ENCODE measurements at places on chromosomes 7 and 10.

- peak; percentile 62 for DNase-seq
Measured at GRCh38 chr7:12637819-12638592, 49.4 kb upstream of the ARL4A start.

DNA sequence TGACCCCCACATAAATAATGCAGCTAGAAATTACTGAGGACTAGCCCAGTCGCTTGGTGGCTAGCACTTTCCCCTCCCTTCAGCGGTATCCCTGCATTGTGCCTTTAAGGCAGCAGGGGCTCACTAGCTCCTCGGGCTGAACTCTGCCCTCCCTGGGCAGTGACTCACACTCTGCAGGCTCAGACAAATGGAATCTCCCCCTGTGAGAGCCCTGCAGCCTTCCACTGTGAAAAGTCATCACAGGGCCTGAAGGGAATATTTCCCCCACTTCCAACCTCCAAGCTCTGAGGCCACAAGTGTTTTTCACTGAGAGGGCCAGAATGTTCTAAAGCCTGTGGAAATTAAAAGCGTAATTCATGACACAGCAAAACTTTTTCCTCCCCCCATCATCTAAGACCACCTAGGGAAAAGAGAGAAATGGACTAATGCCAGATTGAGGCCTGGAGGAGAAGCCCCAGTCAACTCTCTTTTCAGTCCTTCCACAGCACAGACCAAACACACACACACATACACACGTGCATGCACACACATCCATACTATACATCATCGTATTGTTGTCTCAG is 93.6 kb upstream of the COL1A2 start:
- DNase-seq = no peak

DNA sequence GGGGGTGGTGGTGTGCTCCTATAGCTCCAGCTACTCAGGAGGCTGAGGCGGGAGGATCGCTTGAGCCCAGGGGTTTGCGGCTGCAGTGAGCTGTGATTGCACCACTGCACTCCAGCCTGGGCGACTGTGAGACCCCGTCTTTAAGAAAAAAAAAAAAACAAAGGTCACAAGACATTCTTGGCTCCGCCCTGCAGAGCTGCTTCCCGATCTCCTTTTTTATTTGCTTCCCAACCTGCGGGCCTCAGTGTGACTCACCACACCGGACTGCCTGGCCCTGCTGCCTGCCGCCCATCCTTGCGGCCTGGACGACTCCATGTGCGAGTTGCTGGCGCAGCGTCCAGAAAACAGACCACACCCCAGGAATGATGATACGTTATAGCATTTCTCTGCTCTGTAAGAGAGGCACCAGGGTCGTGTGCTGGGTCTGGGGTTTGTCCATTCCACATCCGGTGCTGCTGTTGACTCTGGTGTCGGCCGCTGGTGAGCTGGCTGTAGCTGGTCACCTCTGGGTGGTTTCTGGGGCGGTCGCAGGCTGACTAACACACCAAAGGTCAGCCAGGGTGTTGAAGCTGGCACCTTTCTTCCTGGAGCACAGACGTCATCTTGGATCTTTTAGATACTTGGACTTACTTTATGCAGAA is 123.6 kb downstream of the TCF7L2 start:
- DNase-seq = no peak

GRCh38 chr10:16673443-16673842 is 143.8 kb downstream of the RSU1 start:
- no peak for DNase-seq

DNA sequence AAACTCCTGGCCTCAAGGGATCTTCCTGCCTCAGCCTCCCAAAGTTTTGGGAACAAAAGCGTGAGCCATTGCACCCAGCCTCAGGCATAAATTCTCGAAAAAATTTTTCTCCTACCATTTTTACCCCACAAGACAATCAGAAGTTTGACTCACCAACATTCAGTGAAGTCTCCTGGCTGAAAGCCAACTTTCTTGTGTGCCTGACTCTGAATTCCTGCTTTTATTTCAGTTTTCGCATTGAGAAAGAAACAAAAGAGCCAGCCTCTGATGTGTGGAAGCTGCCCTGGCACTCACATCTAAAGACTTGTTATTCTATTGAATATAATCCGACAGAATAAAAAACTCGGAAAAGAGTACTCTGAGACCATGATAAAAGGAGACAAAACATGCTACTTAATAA is 402.9 kb downstream of the MAGI2 start:
- no peak for DNase-seq

DNA sequence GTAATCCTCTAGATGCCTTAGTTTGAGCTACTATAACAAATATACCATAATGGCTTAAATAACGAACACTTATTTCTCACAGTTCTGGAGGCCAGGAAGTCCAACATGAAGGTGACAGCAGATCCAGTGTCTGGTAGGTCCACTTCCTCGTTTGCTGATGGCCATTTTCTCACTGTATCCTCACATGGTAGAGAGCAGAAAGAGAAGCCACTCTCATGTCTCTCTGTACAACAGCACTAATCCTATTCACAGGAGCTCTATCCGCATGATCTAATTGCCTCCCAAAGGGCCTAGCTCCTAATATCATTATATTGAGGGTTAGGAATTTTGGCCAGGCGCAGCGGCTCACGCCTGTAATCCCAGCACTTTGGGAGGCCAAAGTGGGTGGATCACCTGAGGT is 10.2 kb downstream of the HIBADH start:
- no peak for DNase-seq

- no peak for DNase-seq
Measured at GRCh38 chr7:80499350-80499953, 12.4 kb downstream of the GNAT3 start.

- DNase-seq = no peak
Measured at GRCh38 chr10:80470266-80470665, 16.2 kb downstream of the TSPAN14 start.

DNA sequence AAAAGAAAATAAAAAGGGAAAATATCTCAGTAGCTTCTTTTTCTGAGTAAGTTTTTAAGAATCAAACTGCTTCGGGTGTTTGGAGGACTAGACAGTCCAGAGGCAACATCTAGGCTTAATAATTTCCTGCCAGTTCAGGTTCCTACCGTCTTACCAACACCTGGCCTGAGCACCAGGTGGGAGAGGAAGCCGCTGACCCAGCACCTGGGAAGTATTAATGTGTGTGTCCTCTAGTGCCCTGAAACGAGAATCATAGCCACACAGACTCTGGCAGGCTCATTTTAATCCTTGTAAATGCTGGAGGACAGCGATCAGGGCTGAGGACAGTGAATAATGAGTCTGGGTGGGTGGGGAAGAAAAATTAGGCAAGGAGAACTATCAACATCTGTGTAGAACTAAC is 137.4 kb downstream of the ZNF438 start:
- DNase-seq = peak; percentile 78

DNA sequence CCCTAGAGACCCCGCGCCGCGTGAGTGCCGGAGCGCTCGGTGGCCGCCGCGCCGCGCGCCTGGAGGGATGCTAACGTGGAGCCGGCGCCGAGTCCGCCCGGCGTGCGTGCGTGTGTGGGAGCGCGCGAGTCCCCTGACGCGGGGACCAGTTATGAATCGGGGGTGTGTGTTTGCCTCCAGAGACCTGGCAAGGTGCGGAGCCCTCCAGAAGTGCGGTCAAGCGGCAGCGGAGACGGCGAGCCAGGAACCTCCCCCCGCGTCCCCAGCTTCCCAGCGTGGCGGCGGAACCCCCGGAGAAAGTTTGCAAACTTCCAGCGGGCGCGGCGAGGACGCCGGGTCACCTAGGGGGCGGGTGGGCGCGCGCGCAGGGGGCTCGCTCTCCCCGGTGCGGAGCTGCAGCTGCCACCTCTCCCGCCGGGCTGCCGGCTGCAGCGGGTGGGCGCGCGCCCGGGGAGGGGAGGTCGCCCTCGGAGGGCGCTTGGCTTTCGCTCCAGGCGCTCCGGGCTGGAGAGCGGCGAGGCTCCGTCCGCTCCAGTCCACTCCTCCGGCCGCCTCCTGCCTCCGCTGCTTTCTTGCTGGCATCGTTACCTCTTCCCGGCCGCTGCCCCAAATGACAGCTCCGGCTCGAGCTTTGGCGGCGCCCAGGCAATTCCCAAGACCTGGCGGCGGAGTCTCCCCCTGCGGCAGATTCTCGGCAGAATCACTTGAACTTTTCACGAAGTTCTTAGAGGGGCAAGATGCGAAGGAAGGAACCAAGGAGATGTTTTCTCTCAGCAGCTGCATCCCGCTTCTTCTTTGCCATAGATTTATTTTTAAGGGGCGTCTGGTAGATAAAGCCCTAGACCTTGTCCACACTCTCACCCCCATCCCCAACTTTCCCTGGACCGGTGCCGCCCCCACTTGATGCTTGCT is 2.3 kb upstream of the CREB5 start:
- no peak for DNase-seq

DNA sequence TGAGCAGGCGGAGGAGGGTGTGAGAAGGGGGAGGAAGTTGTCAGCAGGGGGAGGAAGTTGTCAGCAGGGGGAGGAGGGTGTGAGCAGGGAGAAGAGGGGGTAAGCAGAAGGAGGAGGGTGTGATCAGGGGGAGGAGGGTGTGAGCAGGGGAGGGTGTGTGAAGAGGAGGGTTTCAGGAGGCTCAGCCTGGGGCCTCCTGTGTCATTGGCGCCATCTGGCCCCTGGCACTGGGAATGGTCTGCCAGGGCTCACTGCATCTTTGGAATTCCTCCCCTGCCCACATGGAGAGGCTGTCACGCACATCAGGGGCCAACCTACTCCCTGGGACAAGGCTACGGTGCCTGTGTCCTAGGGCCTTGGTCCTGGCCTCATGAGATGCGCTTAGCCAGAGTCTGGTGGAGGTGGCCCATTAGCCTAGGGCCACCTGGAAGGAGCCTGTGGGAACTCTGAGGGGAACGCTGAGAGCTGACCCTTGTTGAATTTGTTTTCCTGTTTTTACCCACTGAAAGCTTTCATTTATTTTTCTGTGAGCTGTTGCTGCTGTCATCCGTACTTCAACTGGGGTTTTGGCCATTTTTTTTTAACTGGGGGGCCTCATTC is 18.0 kb downstream of the CAMK2B start:
- no peak for DNase-seq

DNA sequence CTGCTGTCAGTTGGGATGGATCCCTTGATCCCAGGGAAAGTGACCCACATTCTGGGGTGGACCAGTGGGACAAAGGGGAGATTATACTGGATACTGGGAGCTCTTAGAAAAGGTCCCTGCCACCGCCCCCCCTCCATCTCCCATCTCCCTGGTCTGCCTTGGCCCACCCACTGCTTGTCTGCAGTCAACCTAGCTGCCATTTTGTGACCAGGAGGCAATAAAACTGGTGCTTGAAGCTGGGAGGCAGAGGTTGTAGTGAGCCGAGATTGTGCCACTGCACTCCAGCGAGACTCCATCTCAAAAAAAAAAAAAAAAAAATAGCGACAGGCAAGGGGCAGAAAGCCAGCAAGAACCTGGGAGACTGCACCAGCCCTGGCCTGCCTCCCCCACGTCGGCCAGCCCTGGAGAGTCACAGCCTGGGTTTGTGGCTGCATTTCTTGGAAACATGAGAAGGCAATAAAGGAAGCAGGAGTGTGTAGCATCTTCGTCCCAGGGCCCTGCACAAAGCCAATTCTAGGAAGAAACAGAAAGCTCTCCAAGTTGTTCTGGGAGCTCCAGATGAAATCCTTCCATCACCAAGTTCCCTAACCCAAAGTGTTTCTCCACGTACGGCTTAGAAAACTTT is 4.7 kb upstream of the ARPC1B start:
- DNase-seq = no peak

- peak; percentile 86 for DNase-seq
Measured at GRCh38 chr10:22325272-22326144, 4.6 kb downstream of the BMI1 start.

GRCh38 chr10:7832060-7832459 is 13.8 kb downstream of the TAF3 start:
- no peak for DNase-seq

GRCh38 chr10:60799971-60800650 is 21.8 kb downstream of the CDK1 start:
- DNase-seq = no peak

DNA sequence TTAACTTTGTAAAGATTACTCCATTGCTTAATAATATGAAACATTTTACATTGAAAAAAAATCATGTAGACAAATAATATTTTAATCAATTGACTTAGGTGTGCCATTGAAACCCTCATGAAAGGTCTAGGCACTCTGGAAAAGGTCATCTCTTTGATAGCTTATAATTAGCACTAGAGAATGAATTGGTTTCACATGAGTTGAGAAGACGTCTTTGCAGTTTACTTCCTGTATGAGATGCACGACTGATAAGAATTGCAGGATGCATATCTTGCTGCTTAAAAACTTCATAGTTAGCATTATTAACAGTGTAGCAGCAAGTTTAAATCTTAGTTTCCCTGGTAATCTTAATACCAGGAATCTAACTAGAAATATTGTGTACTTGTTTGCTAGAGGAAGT is 614.2 kb upstream of the COBL start:
- peak; percentile 62 for DNase-seq

GRCh38 chr7:101273206-101273605 is 28.3 kb upstream of the FIS1 start:
- no peak for DNase-seq

DNA sequence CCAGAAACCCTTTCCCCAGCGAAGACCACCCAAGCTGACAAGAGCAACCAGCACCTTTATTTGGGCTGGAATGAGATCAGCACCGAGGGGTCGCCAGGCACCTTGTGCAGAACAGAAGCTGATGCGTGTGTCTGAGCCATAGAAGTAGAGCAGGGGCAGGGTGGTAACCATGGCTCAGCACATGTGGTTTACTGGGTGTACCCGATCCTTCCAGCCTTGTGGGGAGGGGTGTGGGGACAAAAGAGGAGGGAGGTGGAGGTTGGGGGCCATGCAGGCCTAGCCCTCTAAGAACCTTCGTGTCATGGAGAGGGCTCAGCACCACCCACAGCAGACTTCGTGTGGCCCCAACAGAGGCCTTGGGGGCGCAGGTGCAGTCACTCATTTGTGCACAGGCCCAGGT is 84.0 kb upstream of the GTF2I start:
- no peak for DNase-seq

GRCh38 chr10:101562231-101562630 is 25.8 kb downstream of the POLL start:
- no peak for DNase-seq

DNA sequence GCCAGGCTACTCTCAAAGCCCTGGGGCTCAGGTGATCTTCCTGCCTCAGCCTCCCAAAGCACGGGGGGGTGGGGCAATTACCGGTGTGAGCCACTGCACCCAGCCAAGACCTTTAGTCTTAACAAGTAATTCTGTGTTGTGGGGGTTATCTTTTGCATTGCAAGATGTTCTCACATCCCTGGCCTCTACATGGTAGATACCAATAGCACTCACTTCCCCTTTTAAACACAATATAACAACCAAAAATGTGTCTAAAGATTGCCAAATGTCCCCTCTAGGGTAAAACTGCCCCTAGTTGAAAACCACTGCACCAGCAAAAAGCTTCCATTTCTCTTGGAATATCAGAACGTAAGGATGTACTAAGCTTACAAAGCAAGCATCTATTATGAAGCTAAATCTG is 225.0 kb downstream of the CTNNA3 start:
- DNase-seq = no peak

Data from MM.1S (cell line).